Right kidney (tissue), 9 donors: ENCODE measurements at places on chromosomes 2 and 18.

GRCh38 chr2:26541401-26542193 is 63.7 kb upstream of the OTOF start:
- no peak for DNase-seq

- DNase-seq = no peak
Measured at GRCh38 chr2:43285987-43286386, 59.6 kb upstream of the ZFP36L2 start.

DNA sequence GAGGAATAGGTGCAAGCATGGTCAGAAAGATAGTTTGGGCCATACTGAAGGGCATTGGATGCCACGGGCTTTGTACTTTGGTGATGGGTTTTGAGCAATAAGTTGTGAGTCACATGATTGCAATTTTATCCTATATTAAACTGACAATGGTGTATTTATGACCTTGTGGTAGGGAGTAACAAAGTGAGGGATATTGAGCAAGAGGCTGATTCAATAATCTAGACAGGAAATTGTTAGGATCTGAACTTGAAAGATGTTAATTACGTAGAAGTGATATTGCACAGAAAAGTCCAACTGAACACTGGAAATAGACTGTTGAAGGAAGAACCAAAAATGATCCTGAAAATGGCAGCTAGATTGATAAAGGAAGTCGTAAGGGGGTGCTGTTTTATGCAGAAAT is 46.6 kb upstream of the TCF4 start:
- DNase-seq = no peak

GRCh38 chr2:38935568-38936172 is 46.0 kb downstream of the ARHGEF33 start:
- DNase-seq = no peak

GRCh38 chr18:62026586-62026985 is 133.8 kb upstream of the RNF152 start:
- no peak for DNase-seq

GRCh38 chr2:219272995-219273394 is 6.2 kb upstream of the DNAJB2 start:
- no peak for DNase-seq

GRCh38 chr2:33246432-33246831 is 230.0 kb upstream of the RASGRP3 start:
- DNase-seq = no peak

- DNase-seq = no peak
Measured at GRCh38 chr2:118148133-118148532, 59.9 kb downstream of the INSIG2 start.

DNA sequence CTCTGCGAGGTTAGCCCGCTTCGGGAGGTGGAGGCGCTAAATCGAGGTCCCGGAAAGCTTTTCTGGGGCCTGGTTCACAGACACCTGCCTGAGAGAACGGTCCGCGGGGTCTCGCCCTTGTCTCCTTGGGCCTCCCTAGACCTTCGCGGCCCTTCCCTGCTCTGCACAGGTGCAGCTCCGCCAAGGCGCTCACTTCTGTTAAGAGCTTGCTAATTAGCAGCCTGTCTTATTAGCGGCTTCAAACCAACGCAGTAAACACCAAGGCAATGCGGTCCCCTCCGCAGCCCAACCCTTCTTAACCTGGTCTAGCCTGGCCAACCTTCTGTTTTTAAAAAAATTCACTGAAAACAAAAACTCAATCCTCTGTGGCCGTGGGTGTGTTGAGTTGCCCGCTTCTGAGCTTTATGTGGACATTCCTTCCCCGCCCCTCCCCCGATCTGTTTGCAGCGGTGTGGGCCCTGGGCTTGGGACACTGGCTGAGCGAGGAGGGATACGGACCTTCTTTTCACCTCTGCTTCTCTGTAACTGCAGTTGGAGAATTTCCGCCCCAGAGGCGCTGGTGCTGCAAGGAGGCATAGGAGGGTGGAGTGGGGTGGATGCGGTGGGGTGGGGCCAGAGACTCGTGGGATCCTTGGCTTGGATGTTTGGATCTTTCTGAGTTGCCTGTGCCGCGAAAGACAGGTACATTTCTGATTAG is 3.4 kb upstream of the HOXD4 start:
- DNase-seq = peak; percentile 66

- no peak for DNase-seq
Measured at GRCh38 chr18:26471027-26471426, 77.3 kb downstream of the KCTD1 start.

GRCh38 chr18:4755848-4756247 is 300.7 kb upstream of the DLGAP1 start:
- DNase-seq = no peak

DNA sequence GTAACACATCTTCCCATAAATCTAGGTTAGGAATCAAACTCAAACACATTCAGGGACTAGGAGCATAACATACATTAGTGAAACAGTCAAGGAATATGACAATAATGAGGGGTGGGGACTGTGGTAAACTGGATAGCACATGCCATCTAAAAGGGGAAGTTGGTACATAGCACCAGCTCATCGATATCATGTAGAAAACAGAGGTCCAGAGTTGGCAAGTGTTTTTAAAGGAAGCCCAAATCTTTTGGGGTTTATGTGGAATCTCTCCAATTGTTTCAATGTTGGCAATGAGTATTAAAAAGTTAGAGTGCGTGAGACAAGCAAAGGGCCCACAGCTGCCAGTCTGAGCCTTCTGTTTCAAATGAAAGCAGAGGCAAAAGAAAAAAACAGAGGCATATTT is 24.4 kb downstream of the KLF7 start:
- DNase-seq = no peak

GRCh38 chr2:149329068-149329467 is 1.3 kb upstream of the LYPD6 start:
- no peak for DNase-seq

GRCh38 chr2:88568179-88568578 is 59.1 kb downstream of the EIF2AK3 start:
- DNase-seq = no peak

DNA sequence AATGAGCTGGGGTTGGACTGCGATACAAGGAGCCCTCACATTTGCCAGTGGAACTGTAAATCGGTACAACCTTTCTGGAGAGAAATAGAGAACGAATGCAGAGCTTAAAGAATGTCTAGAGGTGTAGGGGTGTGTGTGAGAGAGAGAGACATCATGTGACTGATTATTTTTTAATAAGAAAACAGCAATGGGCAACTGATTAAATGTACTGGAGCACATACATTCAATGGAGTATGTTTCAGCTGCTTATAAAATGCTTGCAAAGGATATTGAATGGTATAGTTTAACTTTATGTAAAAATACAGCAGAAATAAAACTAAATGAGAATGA is 391 bp upstream of the TMEM17 start:
- DNase-seq = no peak

DNA sequence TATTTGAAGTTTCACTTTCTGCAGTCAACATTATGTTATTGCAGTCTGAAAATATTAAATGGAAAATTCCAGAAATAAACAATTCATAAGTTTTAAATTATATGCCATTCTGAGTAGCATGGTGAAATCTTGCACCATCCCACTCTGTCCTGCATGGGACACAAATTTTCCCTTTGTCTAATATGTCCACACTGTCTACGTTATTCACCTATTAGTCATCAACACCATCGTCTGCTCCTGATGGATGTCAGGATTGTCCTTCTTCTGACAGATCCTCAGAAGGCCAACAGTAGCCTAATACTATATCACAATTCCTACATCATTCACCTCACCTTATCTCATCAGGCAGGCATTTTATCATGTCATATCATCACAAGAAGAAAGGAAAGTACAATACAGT is 163.1 kb downstream of the TXNL1 start:
- DNase-seq = no peak

DNA sequence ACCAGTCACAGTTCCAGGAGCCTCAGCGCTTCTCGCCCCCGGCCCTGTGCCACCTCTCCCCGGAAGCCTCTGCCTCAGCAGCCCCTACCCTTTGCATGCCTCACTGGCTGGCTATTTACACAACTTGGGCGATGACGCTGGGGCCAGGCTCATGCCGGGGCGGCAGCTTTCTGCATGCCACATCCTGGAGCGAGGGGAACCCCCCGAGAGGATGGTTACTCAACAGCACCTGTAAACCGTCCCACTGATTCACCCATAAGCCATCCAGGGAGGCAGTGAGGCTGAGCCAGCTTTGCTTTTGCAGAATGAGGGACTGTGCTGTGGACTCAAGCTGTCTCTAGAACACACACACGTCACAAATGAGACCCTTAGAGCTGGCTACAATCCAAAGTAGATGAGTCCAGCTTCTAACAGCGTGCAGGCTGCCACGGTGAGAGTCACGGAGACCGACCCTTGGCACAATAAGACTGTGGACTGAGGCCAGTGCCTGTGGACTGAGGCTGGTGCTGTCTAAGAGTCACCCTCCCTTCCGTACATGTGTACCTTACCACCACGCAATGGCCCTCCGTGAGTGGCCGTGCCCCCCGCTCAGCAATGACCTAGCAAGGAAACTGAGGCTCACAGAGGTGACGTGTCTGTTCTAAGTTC is 45.6 kb upstream of the ODC1 start:
- DNase-seq = no peak

GRCh38 chr2:174338671-174339560 is 4.2 kb downstream of the SP9 start:
- DNase-seq = peak; percentile 58

DNA sequence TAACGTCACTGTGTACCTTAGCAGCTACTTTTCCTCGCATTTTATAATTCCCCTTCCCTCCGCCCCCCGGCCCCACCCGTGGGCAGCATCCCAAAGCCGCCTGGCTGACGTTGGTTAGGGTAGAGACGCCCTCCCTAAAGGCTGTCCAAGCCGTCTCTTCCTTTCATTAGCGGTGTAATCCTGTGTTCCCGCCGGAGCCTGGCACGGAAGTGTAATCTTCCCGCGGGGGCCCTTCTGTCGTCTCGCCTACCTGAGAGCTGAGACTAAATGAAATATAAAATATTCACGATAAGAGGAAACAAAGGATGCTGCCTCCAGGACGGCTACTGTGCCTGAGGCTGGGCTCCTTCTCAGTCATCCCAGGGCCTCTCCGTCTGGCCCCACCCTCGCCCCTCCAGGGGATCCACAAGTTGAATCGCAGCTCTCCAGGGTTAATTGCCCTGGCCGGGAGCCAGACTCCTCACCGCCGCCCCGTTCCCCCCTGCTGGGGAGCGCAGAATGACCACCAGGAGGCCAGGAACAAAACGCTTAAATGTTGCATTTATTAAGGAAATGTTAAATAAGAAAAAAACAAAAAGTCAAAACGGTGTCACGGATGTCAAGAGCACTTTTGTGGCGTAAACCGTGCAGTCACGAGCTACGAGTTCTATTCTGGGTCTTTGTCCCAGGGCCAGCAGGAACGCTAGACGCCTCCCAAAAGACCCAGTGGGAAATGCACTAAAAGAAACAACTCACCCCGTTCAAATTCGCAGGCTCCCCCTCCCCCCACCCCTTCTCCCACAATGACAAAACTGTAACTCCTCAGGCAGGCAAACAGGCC is 1.5 kb downstream of the RPRM start:
- peak; percentile 51 for DNase-seq

DNA sequence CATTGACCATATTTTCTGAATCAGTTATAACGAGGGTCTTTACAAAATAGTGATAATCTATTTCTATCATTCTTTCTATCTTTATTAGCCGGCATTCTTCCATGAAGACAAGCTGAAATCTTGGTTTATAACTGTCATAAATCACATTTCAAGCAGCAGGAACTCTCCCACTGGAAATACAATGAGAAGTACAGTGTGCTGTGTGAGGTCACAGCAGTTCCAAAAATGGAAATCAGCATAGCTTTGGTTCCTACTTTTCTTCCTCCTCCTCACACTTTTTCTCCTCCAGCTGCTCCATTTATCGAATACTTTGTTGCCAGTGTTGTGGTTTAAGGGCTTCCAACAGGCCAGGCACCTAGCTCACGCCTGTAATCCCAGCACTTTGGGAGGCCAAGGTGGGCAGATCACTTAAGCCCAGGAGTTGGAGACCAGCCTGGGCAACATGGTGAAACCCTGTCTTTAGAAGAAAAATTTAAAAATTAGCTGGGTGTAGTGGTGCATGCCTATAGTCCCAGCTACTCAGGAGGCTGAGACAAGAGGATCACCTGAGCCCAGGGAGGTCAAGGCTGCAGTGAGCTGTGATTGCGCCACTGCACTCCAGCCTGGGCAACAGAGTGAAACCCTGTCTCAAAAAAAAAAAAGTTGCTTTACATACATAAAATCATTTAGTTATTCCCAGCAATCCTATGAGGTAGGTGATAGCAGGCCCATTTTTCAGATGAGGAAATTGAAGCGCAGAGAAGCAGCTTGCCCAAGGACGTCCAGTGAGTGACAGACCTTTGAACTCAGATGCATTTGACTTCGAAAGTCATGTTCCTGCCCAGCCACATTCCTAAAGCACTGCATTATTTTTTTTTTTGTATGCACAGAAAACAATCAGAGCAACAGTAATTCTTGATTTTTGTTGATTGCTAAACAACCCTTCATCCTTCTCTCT is 34.0 kb upstream of the GPR55 start:
- DNase-seq = no peak

DNA sequence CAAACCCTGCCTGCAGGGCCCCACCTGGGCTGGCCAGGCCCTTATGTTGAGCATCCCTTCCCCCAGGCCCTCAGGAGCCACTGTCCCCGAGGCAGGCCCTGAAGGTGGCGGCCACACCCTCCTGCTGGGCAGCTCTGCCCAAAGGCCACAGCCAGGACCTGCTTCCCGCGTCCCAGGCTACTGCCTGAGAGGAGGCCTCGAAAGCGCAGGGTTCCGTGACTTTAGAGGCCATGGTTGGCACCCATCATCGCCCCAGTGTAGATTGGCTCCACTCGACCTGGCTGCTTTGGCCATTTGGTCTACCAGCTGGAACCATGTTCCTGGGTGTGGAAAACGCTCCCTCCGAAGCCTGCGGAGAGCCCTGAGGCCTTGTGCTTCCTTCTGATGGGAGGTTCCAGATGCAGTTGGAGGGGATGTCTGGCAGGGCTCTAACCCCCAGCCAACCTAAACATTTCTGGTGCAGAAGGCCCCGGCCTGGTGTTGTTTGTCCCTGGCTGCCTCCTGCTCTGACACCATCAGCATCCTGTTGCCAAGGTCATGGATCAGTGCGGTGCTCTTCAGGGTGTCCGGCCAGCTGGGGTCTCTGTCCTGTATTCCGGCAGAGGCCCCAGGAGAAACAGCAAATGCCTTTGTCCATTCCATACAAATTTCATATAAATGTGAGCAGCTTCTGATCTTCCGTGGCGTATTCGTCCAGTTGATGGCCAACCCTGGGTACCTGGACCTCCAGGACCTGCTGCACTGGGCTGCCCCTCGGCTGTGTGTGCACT is 14.7 kb downstream of the CAPN10 start:
- no peak for DNase-seq

- DNase-seq = no peak
Measured at GRCh38 chr2:62854600-62855514, 149.3 kb downstream of the EHBP1 start.

- DNase-seq = no peak
Measured at GRCh38 chr2:234395891-234396420, 100.9 kb downstream of the ARL4C start.
